ENCODE measurements at places on chromosomes 5 and 9.

DNA sequence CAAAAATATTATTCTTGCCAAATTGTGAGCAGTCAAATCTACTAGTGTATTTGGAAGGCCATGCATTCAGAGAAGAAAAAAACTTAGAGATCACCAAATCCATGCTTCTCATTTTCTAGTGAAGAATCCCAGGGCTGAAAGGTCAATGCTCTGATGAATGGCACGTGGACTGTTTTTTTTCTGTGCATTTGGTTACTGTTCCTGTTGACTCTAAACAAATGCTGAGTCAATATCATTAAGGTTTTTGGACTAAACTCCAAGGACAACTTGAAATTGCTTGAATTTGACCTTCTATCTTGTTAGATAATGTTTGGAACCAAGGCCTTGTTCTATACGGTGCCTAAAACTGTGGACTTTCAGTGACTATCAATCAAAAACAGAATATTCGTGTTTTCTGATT is 142.2 kb downstream of the OSTF1 start:
- no peak for DNase-seq

DNA sequence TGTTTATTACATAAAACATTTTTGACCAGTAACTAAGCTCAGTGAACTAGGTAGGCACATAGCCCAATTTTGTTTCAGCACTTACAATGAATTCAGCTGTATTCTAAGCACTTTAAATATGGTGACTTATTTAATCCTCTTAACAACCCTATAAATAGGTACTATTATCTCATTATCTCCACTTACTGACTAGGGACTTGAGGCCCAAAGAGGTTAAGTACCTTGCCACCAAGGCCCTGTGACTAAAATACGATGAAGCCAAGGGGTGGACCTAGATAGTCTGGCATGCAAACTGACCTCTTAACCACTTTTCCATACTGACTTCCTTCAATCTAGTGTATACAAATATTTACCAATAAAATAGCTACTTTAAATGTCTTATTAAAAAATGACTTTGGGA is 266.4 kb downstream of the ZNF608 start:
- no peak for DNase-seq

DNA sequence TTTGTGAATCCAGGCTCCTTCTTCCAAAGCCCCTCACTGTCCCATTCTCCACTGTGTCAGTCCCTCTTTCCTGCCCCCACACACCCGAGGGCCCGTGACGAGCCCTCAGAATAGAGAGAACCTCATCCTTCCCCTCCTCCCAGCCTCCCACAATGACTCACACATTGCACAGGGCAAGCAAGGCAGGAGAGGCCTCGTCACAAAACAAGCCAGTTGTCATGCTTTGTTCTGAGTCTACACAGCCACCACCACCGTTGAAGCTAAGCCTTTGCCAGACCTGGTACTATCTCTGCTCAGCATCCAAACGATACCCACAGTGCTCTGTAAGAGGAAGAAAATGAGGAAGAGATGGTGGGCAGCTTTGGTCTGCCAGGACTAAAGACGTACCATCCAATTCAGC is 142.2 kb upstream of the ZNF366 start:
- no peak for DNase-seq

DNA sequence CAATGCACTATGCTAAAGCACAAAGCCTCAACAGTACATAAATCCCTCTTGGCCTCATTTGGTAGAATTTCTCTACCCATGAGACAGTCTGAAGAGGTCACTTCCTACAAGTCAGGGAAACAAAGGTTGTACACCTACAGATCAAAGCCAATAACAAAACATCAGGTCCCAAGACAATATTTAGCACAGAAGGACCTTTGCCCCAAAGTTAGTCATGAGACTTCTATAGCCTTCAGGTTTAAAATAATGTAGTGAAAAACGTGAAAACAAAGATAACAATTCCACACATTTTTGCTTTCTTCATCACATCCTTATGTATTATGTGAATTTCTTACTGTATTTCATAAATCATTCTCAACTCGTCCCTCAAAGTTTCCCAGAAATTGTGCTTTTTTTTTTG is 15.8 kb downstream of the AFF4 start:
- DNase-seq: no peak

DNA sequence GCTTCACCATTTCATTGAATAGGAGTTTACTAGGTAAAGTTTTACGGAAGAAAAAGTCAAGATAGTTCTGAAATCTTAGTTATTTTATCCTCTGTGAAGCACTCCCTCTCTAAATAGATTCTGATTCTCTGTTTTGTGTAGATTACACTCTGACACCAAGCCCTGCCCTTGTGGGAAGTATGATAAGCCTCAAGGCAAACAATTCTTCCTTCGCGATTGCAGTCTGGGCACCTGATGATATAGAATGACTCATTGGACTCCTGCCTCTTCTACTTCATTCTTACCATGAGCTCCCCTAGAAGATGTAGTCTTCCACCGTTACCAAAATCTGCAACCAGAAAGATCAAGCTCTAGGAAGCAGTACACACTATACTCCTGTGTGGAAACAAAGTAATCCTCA is 626.9 kb upstream of the PTGER4 start:
- DNase-seq: no peak

DNA sequence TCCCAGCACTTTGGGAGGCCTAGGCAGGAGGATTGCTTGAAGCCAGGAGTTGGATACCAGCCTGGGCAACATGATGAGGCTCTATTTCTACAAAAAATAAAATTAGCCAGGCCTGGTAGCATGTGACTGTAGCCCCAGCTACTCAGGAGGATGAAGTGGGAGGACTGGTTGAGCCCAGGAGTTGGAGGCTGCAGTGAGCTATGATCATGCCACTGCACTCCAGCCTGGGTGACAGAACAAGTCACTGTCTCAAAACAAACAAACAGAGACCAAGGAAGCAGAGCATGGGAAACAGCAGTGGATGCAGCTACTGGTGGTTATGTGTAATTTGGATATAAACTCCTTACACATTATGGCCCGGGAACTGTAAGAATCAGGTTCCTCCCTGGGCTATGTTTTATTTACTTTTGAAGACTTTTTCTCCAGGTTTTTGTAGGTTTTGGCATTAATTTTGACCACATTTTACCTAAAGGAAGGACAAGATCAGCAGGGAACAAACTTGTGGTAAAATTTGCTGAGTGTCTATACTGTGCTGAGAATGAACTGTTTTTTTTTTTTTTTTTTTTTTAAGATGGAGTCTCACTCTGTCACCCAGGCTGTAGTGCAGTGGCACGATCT is 8.3 kb downstream of the KIF2A start:
- no peak for DNase-seq

- no peak for DNase-seq
These were observed 361.4 kb upstream of the RPS23 start for GRCh38 chr5:82639393-82640144.

DNA sequence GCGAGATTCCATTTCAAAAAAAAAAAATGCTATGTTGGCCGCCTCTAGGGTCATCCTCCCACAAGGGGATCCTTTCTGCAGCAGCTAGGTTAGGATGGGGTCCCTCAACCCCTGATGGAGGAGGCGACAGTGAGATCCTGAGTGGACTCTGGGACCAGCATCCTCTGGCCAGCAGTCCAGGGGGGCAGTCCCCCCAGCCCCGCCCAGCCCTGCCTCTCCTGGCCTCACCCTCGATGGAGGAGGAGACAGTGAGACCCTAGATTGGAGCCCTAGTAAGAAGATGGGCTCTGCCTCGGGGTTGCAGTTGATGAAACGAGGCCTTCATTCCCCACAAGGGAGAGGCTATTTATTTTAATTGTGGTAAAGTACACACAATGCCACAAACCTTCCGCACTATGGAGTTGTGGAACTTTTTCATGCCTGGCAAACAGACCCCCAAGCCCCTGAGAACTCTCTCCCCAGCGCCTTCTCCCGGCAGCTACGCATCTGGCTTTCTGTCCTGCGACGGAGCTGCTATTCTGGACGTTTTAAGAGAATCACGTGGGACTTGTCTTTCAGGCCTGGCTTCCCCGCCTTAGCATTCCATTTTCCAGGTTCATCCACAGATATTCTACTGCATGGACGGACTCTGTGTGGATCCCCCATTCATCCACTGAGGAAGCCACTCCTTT is 15.8 kb downstream of the VAV2 start:
- no peak for DNase-seq

DNA sequence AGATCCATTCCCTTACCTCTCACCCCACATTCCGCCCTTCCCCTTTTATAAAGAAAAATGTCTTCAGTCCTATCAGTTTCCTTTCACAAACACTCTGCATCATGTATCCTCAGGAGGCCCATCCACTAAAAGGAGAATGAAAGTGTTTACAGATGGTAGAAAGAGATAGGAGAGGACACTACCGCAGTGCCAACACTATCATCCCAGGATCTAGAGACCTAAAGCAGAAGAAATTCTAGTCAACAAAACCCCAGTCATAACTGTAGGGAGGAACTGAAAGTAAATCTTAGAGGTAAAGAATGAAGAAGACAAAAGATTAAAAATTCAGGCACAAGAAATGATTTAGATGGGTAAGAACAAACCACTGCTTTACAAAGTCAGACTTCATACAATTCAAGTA is 114.1 kb downstream of the MLLT3 start:
- DNase-seq: no peak

- DNase-seq: no peak
These were observed 289.9 kb downstream of the RAB3C start for GRCh38 chr5:58872670-58873273.

DNA sequence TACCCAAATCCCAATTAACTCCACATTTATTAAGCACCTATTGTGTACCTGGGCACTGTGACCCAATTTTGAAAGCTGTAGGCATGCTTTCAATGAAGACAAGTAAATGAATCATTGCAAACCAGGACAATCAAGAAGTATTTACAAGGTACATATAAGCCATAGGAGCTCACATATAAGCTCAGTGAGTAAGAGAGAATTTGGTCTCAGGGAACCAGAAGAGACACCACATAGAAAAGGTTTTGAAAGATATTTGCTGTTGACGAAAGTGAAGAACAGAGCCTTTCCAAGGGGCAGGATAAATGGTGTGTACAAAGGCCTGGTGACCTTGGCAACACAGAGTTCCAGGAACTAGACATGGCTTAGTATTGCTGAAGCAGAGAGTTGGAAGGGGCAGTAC is 187.6 kb downstream of the CD180 start:
- DNase-seq: no peak

- DNase-seq: no peak
These were observed 1028.6 kb downstream of the CDH9 start for GRCh38 chr5:26009742-26010141.

- no peak for DNase-seq
These were observed 139.8 kb upstream of the SMARCA2 start for GRCh38 chr9:1875251-1875851.

DNA sequence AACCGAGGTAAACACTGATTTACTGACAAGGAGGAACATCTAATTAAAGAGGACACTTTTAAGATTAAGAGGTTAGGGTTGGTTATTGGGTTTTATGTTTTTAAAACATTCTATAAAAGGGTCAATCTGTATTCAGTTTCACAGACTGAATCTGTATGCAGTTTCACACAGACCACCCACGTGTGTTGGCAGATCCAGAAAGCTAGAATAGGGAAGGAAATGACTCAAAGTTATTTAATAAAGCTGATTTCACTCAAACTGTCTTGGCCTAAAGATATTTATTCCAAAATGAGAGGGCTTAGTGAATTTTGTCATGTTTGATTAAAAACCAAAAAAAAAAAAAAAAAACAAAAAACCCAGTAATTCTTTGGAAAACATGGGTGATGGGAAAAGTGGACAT is 140.2 kb downstream of the SLC24A2 start:
- DNase-seq: no peak

DNA sequence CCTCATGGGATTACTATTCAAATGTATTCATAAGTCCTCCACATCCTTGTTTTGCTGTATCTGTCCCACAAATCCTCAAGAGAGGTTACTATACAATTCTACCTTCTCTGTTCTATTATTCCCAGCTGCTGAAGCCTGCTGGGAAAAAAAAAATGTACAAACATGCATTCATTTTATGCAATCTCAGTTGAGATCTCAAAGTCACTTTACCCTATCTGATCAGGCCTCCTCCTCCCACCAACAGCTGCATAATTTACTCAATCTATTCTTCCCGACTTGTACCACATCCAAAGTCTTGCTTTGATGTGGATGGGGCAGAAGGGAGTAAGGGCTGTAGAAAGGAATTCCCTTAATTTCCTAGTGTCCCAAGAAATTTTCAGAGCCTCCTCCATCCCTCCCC is 28.6 kb downstream of the PSIP1 start:
- no peak for DNase-seq

DNA sequence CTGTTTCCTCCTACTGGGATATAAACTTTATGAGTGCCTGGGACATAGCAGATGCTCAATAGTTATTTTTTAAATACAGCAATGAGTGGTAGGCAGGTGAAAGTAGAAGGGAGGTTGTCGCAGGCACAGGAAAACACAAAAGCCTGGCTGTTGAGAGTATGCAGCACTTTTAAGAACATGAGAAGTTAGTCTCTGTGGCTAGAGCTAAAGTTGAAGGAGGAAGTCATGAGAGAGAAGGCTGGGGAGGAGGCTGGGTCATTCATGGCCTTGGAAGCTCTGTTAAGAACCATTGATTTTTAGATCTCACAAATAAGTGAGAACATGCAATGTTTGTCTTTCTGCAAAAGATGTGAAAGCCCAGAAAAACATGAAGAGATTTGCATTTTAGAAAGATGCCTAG is 126.7 kb downstream of the PRKACG start:
- DNase-seq: peak; percentile 11

- DNase-seq: no peak
These were observed 518 bp downstream of the ZDHHC12 start for GRCh38 chr9:128723352-128723865.

- no peak for DNase-seq
These were observed 108.4 kb upstream of the ELAVL2 start for GRCh38 chr9:23934291-23934906.

GRCh38 chr5:4018007-4018406 is 422.4 kb downstream of the IRX1 start:
- no peak for DNase-seq

GRCh38 chr9:33332011-33332410 is 41.7 kb downstream of the NFX1 start:
- DNase-seq: no peak

GRCh38 chr9:81268048-81268447 is 421.3 kb downstream of the TLE1 start:
- DNase-seq: no peak

- no peak for DNase-seq
These were observed 786 bp upstream of the KIF3A start for GRCh38 chr5:132737982-132738681.

GRCh38 chr5:62342476-62342837 is 36.5 kb downstream of the KIF2A start:
- no peak for DNase-seq

DNA sequence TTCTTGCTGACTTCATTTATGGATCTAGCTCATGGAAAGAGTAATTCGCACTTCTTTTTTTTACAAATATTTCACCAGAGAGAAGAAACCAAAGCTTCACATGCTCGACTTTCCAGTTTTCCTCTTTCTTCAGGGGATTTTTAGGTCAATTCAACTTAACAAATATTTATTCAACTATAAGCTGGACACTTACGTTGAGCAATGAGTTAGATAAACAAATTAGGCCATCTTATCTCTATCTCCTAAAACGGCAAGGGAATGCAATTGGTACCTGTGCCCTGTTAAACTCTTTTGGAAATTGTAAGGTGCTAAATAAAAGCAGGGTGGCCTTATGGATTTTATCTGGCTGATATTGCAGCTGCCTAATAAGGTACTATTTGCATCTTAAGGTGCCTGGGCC is 145.1 kb upstream of the RAI14 start:
- DNase-seq: no peak
